ENCODE measurements at places on chromosomes 1 and 21.

- no peak for DNase-seq
These were observed 69.5 kb downstream of the TMPRSS15 start for GRCh38 chr21:18334066-18334465.

DNA sequence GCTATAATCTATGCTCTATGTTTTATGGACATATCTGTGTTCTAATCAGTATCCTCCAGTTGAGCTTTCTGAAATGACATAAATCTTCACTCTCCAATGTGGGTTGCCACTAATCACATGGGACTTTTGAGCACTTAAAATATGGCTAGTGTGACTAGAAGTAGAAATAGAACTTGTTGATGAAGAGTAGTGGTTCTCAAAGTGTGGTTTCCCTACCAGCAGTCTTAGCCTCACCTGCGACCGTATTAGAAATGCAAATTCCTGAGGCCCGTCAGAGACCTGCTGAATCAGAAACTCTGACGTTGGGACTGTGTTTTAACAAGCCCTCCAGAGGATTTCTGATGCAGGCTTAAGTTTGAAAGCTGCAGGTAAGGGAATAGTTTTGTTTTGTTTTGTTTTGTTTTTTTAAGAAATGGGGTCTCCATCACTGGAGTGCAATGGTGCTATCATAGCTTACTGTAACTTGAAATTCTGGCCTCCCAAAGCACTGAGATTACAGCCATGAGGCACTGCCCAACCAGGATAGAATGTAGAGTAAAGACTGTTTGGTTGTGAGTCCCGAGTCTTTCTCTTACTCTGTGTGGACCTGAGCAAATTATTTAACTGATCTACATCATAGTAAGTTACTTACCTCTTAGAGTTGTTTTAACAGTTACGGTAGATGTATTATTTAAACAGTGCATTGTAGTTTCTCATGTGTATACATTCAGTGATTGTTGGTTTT, 21.7 kb downstream of the GLRX2 start:
- no peak for DNase-seq

DNA sequence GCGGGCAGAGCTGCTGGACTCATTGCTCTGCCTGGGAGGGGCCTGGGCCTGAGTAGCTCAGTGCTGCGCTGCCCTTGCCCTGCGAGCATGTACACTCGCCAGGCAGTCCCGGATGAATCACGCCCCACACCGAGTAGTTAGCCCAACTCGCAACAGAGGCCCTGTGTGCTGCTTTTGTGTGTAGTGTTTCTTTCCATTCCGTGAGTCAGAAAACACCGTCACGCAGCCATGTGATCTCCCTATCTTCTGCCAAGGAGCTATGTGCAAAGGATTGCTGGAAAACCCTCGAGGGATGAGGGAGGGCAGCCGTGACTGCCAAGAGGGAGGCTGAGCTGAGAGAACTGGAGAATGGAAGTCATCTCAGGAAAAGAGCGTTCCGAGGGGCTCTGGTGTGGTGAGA, 37.3 kb downstream of the NENF start:
- peak; percentile 83 for DNase-seq

- DNase-seq = no peak
These were observed 55.8 kb downstream of the SUSD4 start for GRCh38 chr1:223308136-223308535.

DNA sequence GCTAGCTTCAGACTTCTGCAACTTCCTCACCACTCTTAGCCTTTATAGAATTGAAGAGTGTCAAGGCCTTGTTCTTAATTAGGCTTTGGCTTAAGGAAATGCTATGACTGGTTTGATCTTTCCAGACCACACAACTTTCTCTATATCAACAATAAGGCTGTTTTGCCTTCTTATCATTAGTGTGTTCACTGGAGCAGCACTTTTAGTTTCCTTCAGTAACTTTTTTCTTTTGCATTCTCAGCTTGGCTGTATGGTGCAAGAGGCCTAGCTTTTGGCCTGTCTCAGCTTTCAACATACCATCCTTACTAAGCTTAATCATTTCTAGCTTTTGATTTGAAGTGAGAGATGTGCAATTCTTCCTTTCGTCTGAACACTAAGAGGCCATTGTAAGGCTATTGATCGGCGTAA, 8.6 kb downstream of the PRKACB start:
- no peak for DNase-seq

DNA sequence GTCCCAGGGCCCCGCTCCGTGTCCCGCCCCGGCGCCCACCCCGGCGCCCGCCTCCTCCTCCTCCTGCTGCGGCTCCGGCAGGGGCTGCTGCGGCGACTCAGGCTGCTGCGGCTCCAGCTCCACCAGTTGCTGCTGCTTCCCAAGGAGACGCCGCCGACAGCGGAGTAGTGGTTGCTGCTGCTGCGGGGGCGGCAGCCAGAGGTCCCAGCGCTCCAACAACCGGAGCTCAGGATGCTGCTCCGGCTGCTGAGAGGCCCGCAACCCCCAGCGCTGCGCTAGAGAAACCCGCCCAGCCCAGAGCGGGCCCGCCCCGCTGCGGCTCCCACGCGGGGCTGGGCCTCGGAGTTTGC, 1.1 kb downstream of the CRCT1 start:
- no peak for DNase-seq

- DNase-seq = no peak
These were observed 5.5 kb downstream of the SEC16B start for GRCh38 chr1:177964336-177964735.

- no peak for DNase-seq
These were observed 45.4 kb downstream of the ILDR2 start for GRCh38 chr1:166929911-166930310.

- no peak for DNase-seq
These were observed 160.1 kb upstream of the TMEM51 start for GRCh38 chr1:14993414-14993813.

GRCh38 chr1:168673974-168674683, 54.9 kb downstream of the DPT start:
- DNase-seq = no peak

DNA sequence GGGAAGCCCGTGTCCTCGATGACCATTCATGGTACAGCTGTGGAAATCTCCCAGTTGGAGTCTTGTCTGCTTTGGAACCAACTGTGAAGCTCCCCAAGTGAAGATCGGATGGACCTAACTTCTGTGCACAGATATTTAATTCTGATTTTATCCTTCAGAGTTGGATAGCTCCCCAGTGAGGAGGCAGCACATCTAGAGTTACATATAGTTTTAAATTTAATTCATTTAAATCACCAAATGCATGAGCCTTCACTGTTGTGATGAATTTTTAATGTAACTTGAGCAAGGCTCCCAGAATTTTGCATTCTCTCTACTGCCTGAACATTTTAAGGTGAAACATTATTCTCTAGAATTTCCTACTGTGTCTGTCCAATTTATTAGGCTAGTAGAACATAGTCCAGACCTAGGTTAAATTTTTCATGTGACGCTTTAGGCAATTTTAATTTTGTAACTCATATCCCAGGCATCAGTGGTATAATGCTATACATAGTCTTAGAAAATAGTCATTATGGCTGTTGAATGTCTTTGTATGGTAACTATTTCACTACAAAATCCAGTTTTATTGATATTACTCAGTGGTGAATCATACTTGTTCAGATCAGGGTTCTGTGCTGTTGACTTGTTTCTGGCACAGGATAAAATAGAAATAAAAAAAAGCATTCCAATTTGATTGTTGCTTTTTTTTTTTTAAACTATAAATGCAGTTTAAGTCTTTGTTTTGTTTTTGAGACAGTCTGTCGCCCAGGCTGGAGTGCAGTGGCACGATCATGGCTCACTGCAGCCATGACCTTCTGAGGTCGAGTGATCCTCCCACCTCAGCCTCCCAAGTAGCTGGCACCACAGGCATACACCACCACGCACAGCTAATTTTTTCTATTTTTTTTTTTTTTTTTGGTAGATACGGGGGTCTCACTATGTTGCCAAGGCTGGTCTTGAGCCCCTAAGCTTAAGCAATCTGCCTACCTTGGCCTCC, 66.9 kb downstream of the PRDM2 start:
- no peak for DNase-seq

DNA sequence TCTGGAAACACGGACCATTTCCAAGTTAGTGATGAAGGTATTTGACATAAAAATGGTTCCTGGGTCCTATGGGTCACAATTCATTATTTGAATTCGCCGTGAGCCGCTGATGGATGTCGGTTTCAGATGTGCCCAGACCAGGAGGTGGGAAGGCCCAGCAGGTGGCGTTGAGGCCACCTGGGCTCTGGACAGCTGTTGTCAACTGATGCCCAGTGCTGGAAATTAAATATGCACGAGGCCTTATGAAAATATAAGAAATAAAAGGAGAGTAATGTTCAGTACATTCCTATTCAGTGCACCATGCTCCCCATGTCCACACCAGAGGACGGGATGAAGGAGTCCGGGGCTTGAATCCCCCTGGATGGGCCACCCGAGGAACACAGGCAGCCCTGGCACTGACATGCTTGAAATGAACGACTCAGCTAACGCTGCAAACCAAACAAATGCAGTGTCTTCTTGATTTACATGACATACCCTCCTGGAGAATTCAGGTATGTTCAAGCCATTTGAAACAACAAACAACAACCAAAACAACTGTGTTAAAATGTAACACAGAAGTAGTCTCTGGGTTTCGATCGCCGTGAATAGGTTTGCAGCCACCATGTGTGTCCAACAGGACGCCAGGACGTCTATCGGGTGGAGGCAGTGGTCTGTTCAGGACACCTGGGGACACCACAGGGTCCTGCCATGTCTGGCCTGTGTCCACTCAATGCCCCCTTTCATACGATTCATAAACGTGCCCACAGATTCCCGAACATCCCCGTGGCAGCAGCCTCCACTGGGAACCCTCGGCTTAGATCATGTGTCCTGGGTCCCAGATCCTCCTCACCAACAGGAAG, 6.1 kb downstream of the TFF3 start:
- DNase-seq = peak; percentile 35

DNA sequence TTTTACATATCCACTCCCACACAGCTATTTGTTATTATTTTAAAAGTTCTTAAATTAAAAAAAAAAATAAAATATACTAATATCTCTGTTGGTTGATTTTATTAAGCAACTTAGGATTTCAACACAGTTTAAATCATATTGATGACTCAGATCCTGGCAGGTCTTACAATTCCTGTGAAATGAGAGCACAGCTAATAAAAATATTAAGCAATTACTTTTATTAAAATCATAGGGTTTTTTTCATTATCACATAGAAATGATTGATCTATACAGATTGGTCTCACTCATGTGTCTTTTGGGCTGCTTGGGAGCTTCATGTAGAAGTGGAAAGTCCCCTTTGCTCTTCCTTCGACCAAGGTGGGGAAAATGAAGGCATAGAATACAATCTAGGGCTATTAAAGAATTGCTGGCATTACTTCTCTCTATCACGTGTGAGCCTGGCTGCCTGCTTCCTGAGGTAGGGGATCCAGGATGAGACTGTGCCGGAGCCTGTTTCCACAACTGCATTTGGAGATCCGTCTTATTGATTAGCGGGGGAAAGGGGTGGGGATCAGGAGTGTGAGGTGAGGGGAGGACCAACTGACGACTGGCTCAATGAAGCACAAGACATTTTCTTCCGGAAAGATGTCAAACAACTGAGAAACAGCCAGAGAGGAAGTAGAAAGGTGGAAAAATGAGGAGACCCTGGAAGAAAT, 858.0 kb downstream of the USP25 start:
- DNase-seq = no peak

DNA sequence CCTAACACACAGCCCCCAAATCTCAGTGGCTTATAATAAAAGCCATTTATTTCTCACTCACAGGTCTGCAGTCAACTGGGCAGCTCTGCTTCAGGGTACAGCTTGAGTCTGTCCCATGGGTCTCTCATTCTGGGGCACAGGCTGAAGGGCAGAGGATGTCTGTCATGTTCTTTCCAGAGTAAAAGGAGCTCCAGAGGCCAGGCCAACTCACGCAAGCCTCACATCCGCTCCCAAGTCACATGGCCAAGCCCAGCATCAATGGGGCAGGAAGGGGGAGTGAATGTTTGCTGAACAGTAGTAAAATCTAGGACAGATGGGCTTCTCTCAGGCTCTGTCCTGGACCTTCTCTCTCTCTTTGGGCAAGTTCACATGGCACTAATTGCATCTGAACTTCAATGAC, 7.1 kb upstream of the SSBP3 start:
- DNase-seq = no peak

DNA sequence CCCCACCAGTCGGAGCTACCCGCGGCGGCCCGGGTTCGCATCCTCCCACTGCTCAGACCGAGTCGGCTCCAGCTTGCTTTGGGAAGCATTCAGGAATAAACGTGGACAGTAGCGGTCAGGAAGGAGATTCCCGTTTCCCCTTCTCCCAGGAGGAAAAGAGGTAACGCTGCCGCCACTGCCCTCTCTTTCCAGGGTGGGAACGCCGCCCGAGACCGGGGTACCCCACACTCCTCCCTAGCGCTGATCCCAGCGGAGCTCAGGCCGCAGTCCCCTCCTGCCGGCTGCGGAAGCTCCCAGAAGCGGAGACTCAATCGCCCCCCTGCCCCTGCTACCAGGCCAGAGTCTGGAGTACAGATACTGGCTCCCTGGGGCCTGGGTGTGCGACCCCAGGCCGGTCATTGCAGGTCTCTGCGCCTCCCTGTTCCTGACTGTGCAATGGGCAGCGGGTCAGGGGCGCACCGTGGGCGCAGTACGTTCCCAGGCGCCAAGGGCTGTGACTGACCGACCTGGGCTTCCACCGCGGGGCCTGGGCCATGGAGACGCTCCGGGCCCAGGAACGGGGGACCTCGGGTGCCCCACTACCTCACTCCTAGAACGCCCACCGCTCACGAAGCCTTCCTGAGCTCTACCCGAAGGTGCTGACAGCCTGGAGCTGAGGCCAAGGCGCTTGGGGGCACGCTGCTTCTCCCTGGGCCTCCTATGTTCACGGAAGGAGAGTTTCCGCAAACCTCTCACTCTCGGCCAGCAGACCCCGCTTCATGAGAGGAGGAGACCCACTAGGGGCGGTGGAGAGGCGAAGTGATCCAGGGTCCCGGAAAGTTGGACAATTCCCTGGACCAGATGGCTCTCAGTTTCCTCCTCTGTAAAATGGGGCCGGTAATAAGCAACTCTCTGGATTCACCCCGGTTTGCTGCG, 7.8 kb downstream of the DMRTA2 start:
- no peak for DNase-seq

DNA sequence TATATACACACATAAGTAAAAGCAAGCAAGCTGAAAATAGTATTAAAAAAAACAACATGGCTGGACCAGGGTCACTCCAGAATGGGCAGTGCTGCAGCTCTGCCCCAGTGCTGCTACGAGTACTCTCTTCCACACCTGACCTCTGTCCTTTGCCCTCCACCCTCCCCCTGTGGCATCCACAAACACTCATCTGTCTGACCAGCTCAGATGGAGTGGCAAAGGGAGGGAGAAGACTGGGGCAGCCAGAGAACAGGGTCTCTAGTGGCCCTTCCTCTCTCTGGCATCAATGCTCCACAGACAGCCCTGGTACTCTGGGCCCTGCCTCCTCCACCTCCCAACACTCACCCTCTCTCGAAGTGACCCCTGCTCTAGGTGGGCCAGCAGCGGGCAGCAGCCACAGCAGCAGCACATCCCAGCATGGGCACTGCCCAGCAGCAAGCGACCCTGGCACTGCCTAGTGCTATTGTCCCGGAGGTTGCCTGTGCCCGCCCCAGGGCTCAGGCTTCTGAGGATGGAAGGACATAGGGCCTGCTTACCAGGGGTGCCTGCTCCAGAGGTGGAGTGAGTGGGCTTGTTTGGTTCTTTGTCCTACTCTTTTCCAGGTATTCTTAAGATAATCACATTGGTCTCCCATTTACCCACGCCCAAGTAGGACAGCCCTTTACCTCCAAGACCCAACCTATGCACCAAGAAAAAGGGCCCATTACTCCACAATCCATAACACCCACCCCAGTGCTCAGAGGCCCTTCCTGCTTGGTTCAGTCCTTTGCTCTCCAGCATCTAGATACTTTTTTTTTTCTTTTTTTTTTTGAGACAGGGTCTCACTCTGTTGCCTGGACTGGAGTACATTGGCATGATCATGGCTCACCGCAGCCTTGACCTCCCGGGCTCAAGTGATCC, 6.2 kb downstream of the ARHGEF2 start:
- DNase-seq = no peak
